Esophagus muscularis mucosa (tissue), 4 donors: ENCODE measurements at places on chromosomes 11 and 22. TPM values are rescaled to one million over a fixed set of nuclear protein-coding genes. Genes with fewer than 3 reads are reported as not detected.

The CALCA gene
- total RNA-seq, result not detected

The SESN3 gene
- 22.0 TPM for total RNA-seq

- peaks cover 63% of the 10 kb centered on the region for H3K36me3 ChIP-seq
- H3K4me3 ChIP-seq, result peak overlapping the region; percentile 19
- peak overlapping the region; percentile 95 for H3K27ac ChIP-seq
These were observed 11.3 kb downstream of the PCSK7 start for GRCh38 chr11:117220568-117220967.

The ME3 gene
- total RNA-seq, result 24.9 TPM

GRCh38 chr11:92692826-92693546, 276.5 kb upstream of the MTNR1B start:
- no peak overlapping the region for H3K27ac ChIP-seq
- no peaks in the 10 kb centered on the region for H3K36me3 ChIP-seq
- no peaks in the 10 kb centered on the region for H3K4me1 ChIP-seq
- H3K4me3 ChIP-seq, result no peak overlapping the region

DNA sequence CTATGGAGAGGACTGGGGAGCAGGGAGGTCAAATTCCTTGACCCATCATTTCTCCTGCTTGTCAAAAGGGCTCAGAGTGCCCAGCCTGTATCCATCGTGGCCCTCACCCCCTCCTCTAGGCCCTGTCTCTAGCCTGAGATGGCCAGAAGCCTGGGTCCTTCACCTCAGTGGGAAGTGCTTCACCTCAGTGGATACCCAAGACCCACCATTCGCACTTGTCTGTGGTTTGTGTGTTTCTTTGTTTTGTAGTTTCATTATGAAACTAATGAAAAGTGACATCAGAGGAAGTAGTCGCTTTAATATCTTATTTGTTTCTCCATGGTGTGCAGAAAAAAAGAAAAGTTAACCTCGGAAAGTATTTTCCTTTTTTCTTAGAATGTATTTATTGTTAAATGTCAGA, 194.0 kb upstream of the CADM1 start:
- H3K4me1 ChIP-seq, result peaks cover 28% of the 10 kb centered on the region
- no peak for DNase-seq

DNA sequence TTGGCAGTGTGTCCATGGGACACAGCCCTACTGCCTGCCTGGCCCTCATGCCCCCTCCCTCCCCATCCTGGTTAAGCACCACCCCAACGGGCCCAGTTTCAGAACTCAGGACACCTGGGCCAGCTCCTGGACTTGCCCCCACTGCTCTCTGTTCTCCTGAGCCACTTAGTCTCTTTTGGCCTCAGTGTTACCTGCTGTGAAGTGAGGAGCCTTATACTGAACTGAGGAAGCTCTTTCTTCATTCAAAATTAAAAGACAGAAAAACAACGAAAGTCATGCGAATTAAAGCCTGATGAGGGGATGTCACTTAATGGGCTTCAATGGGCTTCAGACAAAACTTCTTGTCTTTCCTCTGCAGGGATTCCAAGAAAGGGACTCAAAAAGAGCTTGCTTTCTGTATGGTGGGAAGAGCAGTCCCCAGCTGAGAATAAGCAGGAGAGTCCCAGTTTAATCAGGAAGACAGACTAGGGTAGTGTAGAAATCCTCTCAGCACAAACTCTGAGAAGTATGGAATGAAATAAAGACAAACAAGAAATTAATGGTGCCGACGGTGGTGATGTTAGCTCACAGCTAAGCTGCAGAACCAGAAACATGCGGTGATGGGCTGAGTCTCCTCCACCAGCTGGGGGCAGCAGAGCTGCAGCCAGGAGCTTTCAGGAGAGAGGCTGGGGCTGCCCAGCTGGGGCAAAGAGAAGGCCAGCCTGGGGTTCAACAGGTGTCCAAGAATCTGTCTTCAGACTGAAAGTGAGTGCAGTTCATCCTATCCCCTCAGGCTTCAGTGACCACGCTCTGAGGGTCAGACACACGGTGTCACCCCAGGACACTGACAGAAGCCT, 101.0 kb downstream of the GGTLC2 start:
- no peak overlapping the region for H3K4me3 ChIP-seq
- H3K27me3 ChIP-seq, result peaks cover 3% of the 10 kb centered on the region
- peak; percentile 90 for DNase-seq
- no peaks in the 10 kb centered on the region for H3K36me3 ChIP-seq
- H3K4me1 ChIP-seq, result no peaks in the 10 kb centered on the region
- H3K27ac ChIP-seq, result no peak overlapping the region

The KRTAP5-11 gene
- not detected for total RNA-seq

DNA sequence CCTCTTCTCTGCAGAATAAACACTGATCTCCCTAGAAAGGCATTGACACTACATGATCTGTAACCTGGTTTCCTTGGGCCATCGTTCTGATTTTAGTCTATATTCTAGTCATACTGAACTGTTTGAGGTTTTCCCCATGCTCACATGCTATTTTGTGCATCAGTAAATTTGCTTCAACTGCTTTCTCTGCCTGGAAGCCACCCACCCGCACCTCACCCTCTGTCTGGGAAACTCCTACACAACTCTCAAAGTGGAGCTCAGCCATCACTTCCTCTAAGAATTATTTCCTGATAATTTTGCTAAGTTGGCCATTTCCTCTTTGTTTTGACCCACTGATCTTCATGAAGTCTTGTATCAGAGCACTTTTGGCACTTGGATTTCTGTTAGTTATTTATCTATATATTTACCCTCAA, 36.1 kb downstream of the MMP20 start:
- no peaks in the 10 kb centered on the region for H3K27me3 ChIP-seq
- DNase-seq, result no peak
- no peaks in the 10 kb centered on the region for H3K4me1 ChIP-seq
- H3K36me3 ChIP-seq, result no peaks in the 10 kb centered on the region
- no peak overlapping the region for H3K27ac ChIP-seq

DNA sequence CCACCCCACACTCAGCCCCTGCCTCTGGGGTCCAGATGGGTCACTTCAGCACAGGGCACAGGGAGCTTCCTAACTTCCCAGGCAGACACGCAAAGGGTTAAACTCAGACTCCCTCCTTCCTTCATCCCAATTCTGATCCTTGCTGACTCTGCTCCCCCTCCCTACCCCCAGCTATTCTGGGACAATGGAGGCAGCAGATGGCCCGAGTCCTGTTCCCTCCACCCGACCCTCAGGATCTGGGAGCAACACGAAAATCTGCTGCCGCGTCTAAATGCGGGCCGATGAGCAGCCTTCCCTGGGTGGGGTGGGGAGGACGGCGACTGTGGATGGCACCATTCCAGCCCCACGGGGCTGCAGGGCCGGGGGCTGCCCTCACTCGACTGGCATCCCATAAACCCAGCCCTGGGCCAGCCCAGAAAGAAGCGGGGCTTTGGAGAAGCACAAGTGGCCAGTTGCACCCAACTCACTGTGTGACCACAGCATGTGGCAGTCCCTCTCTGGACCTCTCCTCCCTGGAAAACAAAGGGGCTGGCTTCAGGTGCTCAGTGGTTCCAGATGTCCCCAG, 18.7 kb downstream of the MFNG start:
- no peaks in the 10 kb centered on the region for H3K4me1 ChIP-seq
- peaks cover 90% of the 10 kb centered on the region for H3K27me3 ChIP-seq
- DNase-seq, result no peak
- no peak overlapping the region for H3K4me3 ChIP-seq
- H3K27ac ChIP-seq, result no peak overlapping the region

GRCh38 chr11:57276169-57276970, 39.3 kb upstream of the APLNR start:
- no peak for DNase-seq
- H3K4me1 ChIP-seq, result peaks cover 14% of the 10 kb centered on the region
- peak overlapping the region; percentile 41 for H3K27ac ChIP-seq
- H3K4me3 ChIP-seq, result no peak overlapping the region
- H3K36me3 ChIP-seq, result no peaks in the 10 kb centered on the region

GRCh38 chr11:11960687-11961086, 47.7 kb downstream of the DKK3 start:
- no peak overlapping the region for H3K27ac ChIP-seq
- peaks cover 45% of the 10 kb centered on the region for H3K4me1 ChIP-seq
- H3K4me3 ChIP-seq, result no peak overlapping the region

- H3K27me3 ChIP-seq, result no peaks in the 10 kb centered on the region
- DNase-seq, result no peak
- no peaks in the 10 kb centered on the region for H3K36me3 ChIP-seq
- H3K4me3 ChIP-seq, result no peak overlapping the region
- peaks cover 21% of the 10 kb centered on the region for H3K4me1 ChIP-seq
These were observed 32.6 kb upstream of the KCNQ1OT1 start for GRCh38 chr11:2732261-2732939.

GRCh38 chr11:57124917-57125316, 56.8 kb upstream of the LRRC55 start:
- H3K27ac ChIP-seq, result no peak overlapping the region
- H3K36me3 ChIP-seq, result no peaks in the 10 kb centered on the region
- no peak overlapping the region for H3K4me3 ChIP-seq
- DNase-seq, result no peak
- no peaks in the 10 kb centered on the region for H3K4me1 ChIP-seq
- no peaks in the 10 kb centered on the region for H3K27me3 ChIP-seq

The MS4A12 gene
- not detected for total RNA-seq

GRCh38 chr11:62553080-62553838, 6.7 kb upstream of the AHNAK start:
- H3K27ac ChIP-seq, result peak overlapping the region; percentile 93
- H3K36me3 ChIP-seq, result peaks cover 3% of the 10 kb centered on the region
- H3K4me1 ChIP-seq, result peaks cover 98% of the 10 kb centered on the region
- no peaks in the 10 kb centered on the region for H3K27me3 ChIP-seq

- no peaks in the 10 kb centered on the region for H3K27me3 ChIP-seq
- H3K36me3 ChIP-seq, result no peaks in the 10 kb centered on the region
- no peak overlapping the region for H3K27ac ChIP-seq
- peak overlapping the region; percentile 42 for H3K4me3 ChIP-seq
- no peak for DNase-seq
These were observed 775.6 kb downstream of the BRD1 start for GRCh38 chr22:49052023-49052538.

DNA sequence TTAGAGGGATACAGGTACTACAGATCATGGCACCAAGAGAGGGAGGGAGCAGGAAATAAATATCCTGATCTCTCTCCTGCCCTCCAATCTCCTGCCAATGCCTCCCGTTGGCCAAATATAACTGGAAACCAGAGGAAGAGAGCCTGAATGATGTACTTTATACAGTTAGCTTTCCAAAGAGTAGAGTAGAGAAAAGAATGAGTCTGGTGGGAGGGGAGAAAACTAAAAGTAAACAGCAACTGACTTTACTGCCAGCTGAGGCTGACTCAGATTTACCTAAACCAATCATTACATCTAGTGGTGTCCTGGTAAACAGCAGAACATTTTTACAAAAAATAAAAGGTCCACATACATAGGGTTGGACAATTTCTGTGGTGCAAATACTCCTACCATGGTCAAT, 5.1 kb downstream of the MPZL3 start:
- no peak for DNase-seq
- no peak overlapping the region for H3K4me3 ChIP-seq
- H3K27ac ChIP-seq, result no peak overlapping the region
- peaks cover 11% of the 10 kb centered on the region for H3K27me3 ChIP-seq
- no peaks in the 10 kb centered on the region for H3K4me1 ChIP-seq

DNA sequence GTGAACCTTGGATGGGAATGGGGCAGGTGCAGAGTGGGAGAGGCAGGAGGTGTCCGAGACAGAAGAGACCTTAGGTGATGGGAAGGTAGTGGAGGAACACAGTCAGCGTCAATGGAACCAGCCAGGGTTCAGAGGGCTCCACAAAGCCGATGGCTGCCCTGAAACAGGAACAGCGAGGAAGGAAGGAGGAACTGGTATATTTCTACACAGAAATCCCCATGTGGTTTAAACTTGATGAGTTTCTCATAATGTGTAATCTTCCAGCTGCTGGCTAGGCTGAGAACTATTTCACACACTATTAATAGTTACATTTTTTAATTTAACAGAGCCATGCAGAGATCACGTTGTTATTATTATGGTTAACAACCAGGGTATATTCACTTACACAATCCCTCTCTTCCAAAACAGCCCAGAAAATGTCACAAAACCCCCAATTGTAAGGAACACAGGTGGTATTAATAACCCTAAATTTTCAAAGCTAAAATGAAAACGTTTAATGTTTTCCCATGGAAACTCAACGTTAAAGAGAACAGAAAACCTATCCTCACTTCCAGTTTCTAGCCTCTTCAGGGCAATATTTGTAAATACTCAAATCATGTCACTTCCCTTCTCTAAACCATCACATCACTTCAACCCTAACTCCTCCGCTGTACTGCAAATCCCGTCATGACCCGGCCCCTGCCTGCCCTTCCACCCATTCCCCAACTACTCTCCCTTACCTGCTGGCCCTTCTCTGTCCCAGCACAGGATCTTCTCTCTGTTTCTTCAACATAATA, 74.5 kb upstream of the ARFGAP3 start:
- H3K4me3 ChIP-seq, result peak overlapping the region; percentile 17
- H3K27ac ChIP-seq, result peak overlapping the region; percentile 94
- H3K27me3 ChIP-seq, result no peaks in the 10 kb centered on the region

DNA sequence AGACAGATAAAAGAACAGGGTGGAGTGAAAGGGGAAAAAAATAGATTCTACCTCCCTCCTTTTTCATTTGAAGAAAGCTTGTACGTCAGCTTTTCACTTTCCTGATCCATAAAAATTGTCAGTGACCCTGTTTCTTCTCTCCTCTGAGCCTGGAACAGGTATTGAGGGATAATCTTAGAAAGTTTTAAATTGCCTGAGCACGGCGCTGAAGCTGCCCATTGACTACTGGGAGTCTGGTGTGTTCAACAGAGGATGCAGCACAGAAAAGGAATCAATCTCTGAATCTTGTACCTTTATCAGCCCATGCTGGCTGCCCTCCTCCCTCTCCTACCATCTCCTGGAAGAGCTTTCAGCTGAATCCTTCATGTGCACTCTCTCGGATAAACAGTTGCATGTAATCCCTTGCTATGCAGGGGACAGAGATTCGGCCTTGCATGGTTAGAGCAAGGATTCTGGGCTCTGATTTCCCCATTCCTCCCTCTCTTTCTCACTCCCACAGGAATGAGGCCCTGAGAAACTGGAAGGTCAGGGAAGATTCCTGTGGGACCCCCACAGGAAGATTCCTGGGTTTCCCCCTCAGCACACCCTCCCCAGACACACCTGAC, 162.4 kb upstream of the SYN3 start:
- peak overlapping the region; percentile 7 for H3K4me3 ChIP-seq
- H3K27me3 ChIP-seq, result no peaks in the 10 kb centered on the region
- no peak for DNase-seq
- no peaks in the 10 kb centered on the region for H3K4me1 ChIP-seq
- H3K27ac ChIP-seq, result no peak overlapping the region

- H3K4me1 ChIP-seq, result peaks cover 5% of the 10 kb centered on the region
- DNase-seq, result peak; percentile 74
- H3K27ac ChIP-seq, result no peak overlapping the region
- no peaks in the 10 kb centered on the region for H3K36me3 ChIP-seq
- no peaks in the 10 kb centered on the region for H3K27me3 ChIP-seq
These were observed 132.1 kb upstream of the PAX6 start for GRCh38 chr11:31943056-31943780.

DNA sequence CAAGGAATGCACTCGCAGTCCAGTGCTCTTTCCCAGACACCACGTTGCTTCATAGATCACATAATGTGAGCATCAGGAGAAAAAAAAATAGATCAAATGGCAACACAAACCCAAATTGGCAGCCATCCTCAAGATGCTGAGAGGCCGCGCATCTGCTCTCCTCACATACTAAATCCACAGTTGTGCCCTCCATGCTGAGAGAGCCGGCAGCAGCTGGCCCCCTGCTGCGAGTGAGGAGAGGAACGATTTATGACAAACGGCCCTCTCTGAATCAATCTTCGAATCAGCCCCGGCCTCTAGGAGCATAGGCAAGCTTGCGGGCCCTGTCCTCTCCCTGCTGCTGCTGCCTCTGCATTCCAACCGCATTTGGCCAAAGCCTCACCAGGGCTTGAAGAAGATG, 159.9 kb upstream of the TENM4 start:
- DNase-seq, result no peak
- H3K36me3 ChIP-seq, result no peaks in the 10 kb centered on the region
- H3K4me3 ChIP-seq, result no peak overlapping the region
- H3K27me3 ChIP-seq, result no peaks in the 10 kb centered on the region
- no peaks in the 10 kb centered on the region for H3K4me1 ChIP-seq
